CD8-positive, alpha-beta memory T cell (primary cell): ENCODE measurements at places on chromosomes 11 and 22. TPM values are rescaled to one million over a fixed set of nuclear protein-coding genes. Genes with fewer than 3 reads are reported as not detected.

DNA sequence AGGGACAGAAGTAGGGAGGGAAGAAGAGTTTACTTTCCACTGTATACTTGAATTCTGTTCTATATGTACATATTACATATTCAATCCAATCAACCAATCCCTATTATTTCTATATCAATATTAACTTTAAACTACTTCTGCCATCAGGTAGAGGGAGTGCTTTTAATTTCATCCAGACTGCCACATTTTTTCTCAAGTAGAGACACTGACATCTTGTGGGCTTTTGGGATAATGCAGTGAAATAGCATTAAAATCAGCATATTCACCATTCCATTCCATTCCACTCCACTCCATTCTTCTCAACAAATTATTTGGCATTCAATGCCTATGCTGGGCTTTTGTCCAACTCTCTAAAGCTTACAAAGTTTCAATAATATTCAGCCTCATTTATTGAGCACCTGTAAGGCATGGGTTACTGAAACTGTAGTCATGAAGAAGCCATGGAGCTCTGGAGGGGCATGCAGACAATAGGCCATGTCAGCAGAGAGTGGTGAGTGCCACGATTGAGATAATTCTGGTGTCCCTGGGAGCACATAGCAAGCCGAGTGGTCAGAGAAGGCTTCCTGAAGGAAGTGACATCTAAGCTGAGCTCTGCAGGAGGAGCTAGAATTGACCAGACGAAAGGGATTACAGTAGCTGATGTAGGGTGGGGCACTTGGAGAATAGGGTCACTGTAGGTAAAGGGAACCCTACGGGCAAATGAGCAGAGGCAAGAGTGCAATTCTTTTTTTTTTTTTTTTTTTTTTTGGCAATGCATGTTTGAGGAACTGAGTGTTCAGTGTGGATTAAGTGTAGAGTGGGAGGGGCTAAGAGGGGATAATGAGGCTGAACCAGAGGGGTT lies 12.8 kb upstream of the CLPB start:
- no peaks in the 10 kb centered on the region for H3K27me3 ChIP-seq
- H3K36me3 ChIP-seq, result no peaks in the 10 kb centered on the region
- H3K27ac ChIP-seq, result no peak overlapping the region
- no peak overlapping the region for H3K4me3 ChIP-seq
- H3K4me1 ChIP-seq, result no peaks in the 10 kb centered on the region

Gene DCDC1
- 0.07 TPM for total RNA-seq

DNA sequence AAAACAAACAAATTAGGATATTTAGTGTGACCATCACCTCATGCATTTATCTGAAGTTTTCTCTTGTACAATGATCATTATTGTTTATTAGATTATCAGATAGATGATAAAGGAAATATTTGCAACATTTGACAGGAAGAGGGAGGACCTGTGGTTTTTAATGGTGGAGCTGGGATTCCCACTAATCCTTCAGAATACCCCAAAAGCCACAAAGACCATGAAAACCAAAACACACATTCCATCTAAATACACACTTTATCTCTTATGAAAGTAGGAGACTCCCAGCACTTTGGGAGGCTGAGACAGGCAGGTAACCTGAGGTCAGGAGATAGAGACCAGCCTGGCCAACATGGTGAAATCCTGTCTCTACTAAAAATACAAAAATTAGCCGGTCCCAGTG lies 7.6 kb upstream of the NDUFV1 start:
- H3K4me3 ChIP-seq, result no peak overlapping the region
- no peak overlapping the region for H3K27ac ChIP-seq
- H3K36me3 ChIP-seq, result no peaks in the 10 kb centered on the region

DNA sequence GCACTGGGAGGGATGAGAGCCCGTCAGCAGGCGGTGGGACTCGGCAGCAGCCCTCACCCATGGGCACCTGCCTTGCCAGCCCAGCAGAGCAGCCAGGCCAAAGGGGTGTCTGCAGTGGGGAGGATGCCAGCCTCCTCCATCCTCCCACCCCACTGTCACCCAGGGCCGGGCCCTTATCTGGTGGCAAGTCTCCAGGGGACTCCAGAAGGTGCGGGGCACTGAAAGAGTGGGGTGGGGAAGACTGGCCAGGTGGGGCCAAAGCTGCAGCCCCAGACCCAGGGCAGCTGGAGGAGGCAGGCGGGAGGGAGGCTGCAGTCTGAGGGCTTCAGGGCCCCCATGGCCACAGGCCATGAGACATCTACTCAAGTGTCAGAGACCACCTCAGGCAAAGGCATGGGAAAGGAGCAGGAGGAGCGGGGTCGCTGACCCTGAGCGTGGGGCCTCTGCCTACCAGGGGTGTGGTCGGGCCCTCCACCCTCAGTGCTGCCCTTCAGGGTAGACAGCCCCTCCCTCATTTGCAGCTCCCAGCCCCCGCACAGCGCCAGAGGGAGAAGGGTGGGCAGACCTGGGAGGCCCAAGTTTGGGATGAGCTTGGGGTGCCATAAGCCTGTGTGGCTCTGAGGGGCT lies 3.5 kb downstream of the DGCR6L start:
- DNase-seq, result no peak
- H3K27me3 ChIP-seq, result no peaks in the 10 kb centered on the region
- no peak overlapping the region for H3K4me3 ChIP-seq
- H3K4me1 ChIP-seq, result peaks cover 34% of the 10 kb centered on the region
- no peaks in the 10 kb centered on the region for H3K36me3 ChIP-seq

GRCh38 chr11:48043111-48043990 lies 63.0 kb downstream of the PTPRJ start:
- H3K27me3 ChIP-seq, result no peaks in the 10 kb centered on the region
- H3K27ac ChIP-seq, result no peak overlapping the region
- DNase-seq, result no peak
- peaks cover 43% of the 10 kb centered on the region for H3K4me1 ChIP-seq
- peak overlapping the region; percentile 43 for H3K4me3 ChIP-seq

GRCh38 chr11:45414088-45414487 lies 127.9 kb upstream of the SYT13 start:
- no peaks in the 10 kb centered on the region for H3K36me3 ChIP-seq
- no peak overlapping the region for H3K4me3 ChIP-seq
- no peak overlapping the region for H3K27ac ChIP-seq
- no peak for DNase-seq
- H3K27me3 ChIP-seq, result no peaks in the 10 kb centered on the region

GRCh38 chr11:85628771-85629341 lies 463 bp downstream of the TMEM126B start:
- H3K27ac ChIP-seq, result peak overlapping the region; percentile 79
- peaks cover 29% of the 10 kb centered on the region for H3K4me1 ChIP-seq
- H3K27me3 ChIP-seq, result no peaks in the 10 kb centered on the region
- no peak for DNase-seq
- no peaks in the 10 kb centered on the region for H3K36me3 ChIP-seq
- peak overlapping the region; percentile 89 for H3K4me3 ChIP-seq

DNA sequence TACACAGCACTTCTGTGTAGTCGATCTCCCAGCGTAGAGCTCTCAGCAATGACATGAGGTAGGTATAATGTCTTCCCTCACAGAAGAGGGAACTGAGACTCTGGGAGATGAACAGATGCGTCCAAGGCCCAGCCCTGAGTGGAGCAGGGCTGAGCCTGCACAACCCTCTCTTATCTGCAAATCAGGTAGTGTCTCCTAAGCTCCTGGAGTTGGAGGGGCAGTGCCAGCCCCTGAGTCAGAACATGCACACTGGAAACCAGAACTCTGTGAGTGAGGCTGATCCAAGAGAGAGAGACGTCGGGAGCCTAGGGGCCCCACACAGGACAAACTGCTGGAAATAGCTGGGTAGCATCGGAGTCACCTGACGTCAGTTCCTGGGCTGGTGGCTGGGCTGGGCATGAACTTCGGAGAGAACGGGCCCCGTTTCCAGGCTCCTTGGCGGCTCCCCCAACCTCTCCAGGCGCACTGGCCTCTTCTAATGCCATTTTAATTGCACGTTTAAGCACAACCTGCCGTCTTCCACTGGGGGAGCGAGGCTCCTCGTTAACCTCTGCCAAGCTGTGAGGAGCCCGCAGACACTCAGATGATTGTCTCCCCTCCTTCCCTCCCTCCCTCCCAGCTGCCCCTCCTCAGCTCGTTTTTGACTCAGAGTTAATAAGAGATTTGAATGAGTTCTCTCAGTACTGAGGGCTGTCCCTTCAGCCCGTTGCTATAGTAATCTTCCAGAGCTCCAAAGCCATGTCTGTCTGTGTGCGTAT lies 191.2 kb upstream of the TBCEL start:
- no peak overlapping the region for H3K4me3 ChIP-seq
- no peaks in the 10 kb centered on the region for H3K36me3 ChIP-seq
- H3K27ac ChIP-seq, result no peak overlapping the region
- no peak for DNase-seq

DNA sequence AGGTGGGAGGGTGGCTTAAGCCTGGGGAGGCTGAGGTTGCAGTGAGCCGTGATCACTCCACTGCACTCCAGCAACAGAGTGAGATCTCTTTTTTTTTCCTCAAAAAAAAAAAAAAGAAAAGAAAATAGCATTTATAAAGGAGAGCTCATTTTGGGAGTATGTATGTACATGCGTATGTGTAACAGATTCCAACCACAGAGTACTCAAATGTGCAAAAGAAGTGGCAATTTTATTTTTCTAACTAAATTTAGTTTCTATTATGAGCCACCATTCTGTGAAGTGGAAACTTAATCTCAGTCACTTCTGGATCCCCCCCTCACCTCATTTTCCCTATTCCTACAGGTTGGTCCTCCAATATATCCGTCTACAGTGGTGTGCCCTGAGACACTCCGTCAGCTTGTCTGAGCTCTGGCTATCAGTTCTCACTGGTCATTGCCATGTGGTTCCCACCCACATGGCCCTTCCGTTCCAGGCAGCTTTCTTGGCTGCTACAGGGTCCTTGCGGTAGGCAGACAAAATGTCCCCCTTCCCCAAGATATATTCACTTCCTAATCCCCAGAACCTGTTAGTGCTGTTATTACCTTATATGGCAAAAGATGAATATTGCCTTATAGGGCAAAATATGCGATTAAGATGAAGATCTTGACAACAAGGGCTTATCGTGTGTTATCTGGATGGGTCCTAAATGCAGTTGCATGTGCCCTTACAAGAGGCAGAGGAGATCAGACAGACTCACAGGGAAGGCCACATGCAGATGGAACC lies 35.8 kb upstream of the TSKU start:
- H3K27ac ChIP-seq, result no peak overlapping the region
- H3K36me3 ChIP-seq, result no peaks in the 10 kb centered on the region
- DNase-seq, result no peak

DNA sequence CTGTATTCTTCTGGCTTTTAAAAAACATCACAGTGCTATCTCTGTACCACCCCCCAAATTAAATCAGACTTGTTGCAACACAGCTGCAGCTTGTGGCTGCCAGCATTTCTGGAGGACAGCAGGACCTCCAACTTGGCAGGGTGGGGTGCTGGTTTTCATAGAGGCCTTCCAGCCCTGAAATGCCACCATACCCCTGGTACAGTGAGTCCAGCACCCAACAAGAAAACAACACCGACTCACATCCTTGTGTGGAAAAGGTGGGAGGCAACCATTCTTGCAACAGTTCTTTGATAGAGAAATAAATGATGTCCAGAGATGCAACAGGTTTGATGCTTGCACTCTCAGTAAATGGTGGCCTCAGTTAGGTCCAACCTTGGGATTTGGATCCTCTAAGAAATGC lies 96.0 kb downstream of the ABTB2 start:
- no peak for DNase-seq
- H3K36me3 ChIP-seq, result no peaks in the 10 kb centered on the region
- H3K27ac ChIP-seq, result no peak overlapping the region
- H3K4me3 ChIP-seq, result no peak overlapping the region

Gene OTOG
- total RNA-seq, result not detected

Gene NCAPH2
- 165 TPM for total RNA-seq

Gene GPHA2
- total RNA-seq, result not detected

DNA sequence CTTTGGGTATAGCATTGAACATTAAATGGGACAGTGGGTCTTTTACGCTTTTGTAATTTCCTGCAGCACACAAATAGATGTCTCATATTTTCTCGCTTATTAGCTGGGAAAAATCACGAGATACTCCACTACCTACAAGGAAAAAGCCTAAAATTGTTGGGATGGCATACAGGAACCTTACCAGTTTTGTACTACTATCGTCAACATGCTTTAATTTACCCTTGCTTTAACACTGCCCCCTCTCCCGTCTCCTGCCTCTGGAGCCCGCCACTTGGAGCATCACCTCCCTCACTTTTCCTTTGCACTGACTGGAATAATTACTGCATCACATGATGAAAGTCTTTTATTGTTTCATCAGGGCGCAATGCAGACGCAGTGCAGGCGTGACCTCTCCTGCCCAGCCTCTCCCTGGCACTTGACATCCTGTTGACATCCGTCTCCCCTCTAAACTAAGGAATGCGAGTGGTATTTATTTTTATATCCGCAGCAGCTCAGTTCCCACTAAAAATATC lies 1.0 kb upstream of the FNBP4 start:
- H3K36me3 ChIP-seq, result peaks cover 6% of the 10 kb centered on the region
- no peak for DNase-seq
- no peaks in the 10 kb centered on the region for H3K27me3 ChIP-seq
- H3K27ac ChIP-seq, result peak overlapping the region; percentile 96
- H3K4me3 ChIP-seq, result peak overlapping the region; percentile 58
- H3K4me1 ChIP-seq, result peaks cover 30% of the 10 kb centered on the region

DNA sequence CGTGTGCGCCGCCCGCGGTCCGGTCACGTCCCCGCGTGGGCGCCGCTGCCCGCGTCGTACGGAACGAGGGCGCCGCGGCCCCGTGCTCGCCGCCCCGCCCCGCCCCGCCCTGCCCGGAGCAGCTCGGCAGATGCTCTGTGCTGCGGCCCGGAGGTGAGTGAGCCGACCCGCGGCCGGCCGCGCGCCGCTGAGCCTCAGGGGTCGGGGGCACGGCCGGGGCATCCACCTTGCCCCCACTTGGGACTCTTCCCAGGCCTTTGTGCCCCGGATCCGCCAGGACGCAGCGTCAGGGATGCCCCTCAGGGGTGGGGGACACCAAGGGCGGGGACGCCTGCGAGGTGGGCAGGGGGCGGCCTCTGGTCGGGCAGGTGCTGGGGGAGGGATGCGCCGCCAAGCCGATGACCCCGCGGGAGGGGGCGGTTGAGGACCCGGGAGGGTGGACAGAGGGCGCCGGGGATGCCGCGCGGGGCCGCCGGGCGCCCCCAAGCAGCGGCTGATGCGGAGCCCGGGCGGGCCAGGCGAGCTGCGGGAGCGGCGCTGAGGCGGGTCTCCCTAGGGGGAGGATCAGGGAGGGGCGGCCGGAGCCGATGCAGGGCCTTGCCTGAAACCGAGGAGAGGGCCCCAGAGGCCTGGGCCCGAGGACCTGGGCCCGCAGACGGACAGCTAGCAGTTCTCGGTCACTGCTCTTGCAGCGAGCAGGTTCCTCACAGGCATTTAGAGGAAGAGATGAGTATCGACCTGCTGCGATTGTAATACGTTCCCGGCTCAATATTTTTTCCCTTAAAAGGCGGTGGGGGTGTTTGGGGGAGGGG lies at the start of gene GNAZ:
GNAZ (plus strand) TSS at position 102 of the 812 bp plus-strand sequence. CDS start 25,177 bp downstream, outside the sequence.
- H3K4me3 ChIP-seq, result peak within 1 kb of the TSS; percentile 64
- H3K27ac ChIP-seq, result peak within 1 kb of the TSS; percentile 3

DNA sequence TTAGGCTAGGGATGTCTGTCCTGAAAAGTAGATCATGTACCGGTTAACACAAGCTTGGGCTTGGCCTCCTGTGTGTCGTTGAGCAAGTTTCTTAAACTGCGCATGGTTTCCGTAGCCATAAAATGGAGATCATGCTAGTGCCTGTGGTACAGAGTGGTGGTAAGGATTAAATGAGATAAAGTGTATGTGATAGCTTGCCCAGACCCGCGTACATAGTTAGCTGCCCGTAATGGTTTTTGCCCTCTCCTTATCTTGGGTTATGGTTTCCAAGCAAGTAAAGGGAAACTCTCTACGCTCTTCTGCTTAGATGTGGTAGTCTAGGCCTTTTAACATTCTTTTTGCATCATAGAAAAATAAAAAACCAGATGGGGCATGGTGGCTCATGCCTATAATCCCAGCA lies 11.0 kb upstream of the PTPRJ start:
- H3K4me3 ChIP-seq, result no peak overlapping the region
- no peak for DNase-seq
- no peaks in the 10 kb centered on the region for H3K4me1 ChIP-seq
- no peaks in the 10 kb centered on the region for H3K36me3 ChIP-seq

Gene C1QTNF4
- 0.18 TPM for total RNA-seq

Gene SCN2B
- not detected for total RNA-seq
